ENCODE measurements at places on chromosomes 12 and 14. TPM values are rescaled to one million over a fixed set of nuclear protein-coding genes. Genes with fewer than 3 reads are reported as not detected.

Gene REP15
- 0.60 TPM for total RNA-seq

Gene PHETA1
- total RNA-seq: 8.9 TPM

Gene SERPINA9
- not detected for total RNA-seq

Gene AQP6
- not detected for total RNA-seq

Gene SMCO2
- total RNA-seq: 0.13 TPM

Gene BICDL1
- total RNA-seq: 4.5 TPM

Gene OR10A7
- total RNA-seq: not detected

Gene CAND1
- total RNA-seq: 59.6 TPM

Gene SERPINA1
- 0.59 TPM for total RNA-seq

Gene TBX3
- total RNA-seq: 19.1 TPM

Gene BCL11B
- total RNA-seq: 0.26 TPM

Gene HVCN1
- total RNA-seq: 0.80 TPM

Gene CEP128
- total RNA-seq: 5.1 TPM

Gene NRXN3
- total RNA-seq: 1.2 TPM

Gene PTHLH
- total RNA-seq: 39.3 TPM

Gene AKAP6
- 0.91 TPM for total RNA-seq

Gene BLTP3B
- 11.7 TPM for total RNA-seq

Gene DEGS2
- 1.2 TPM for total RNA-seq

Gene LMNTD1
- not detected for total RNA-seq

Gene KLHDC1
- total RNA-seq: 0.50 TPM

Gene VTI1B
- 89.6 TPM for total RNA-seq

Gene DUSP6
- 7.6 TPM for total RNA-seq

Gene CCT2
- total RNA-seq: 284 TPM

Gene ACVRL1
- 0.07 TPM for total RNA-seq

Gene GPRC5D
- total RNA-seq: not detected

Gene CCDC197
- total RNA-seq: not detected

Gene HECTD1
- total RNA-seq: 62.6 TPM

Gene RNF212B
- not detected for total RNA-seq

Gene IGF1
- total RNA-seq: not detected

Gene OR4M1
- total RNA-seq: not detected

Gene ITGB7
- 0.56 TPM for total RNA-seq

Gene NANOG
- total RNA-seq: not detected

Gene YEATS4
- 48.4 TPM for total RNA-seq

Gene JAG2
- total RNA-seq: 24.5 TPM

Gene MIP
- 0.20 TPM for total RNA-seq

Gene RERG
- total RNA-seq: 0.47 TPM

Gene MSI1
- 1.5 TPM for total RNA-seq

Gene SLC5A8
- total RNA-seq: not detected

Gene UNC79
- 0.02 TPM for total RNA-seq

Gene BHLHE41
- total RNA-seq: 0.57 TPM

Gene HSPB8
- total RNA-seq: 15.4 TPM
